ENCODE measurements at places on chromosomes 2 and 18.
A peak's percentile ranks its signal among the peaks of the same experiment; 100 is the strongest.

DNA sequence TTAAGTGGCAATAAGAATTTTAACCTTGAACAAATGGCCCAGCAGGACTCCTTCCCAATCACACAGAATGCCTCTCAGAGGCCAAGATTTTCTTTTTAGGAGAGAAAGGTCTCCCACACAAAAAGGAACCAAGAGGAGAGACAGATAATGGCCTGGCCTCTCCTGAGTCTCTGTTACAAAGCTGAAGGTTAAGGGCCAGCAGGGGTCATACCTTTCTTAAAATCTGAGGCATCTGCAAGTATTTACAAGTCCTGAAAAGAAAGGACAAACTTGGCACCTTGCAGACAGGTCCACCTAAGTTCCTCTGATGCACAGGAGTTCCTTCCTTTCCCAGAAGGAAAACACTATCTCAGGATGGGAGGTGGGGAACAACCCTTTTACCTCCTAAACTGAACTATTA, 142.3 kb downstream of the TMEM163 start:
- no peak for DNase-seq

DNA sequence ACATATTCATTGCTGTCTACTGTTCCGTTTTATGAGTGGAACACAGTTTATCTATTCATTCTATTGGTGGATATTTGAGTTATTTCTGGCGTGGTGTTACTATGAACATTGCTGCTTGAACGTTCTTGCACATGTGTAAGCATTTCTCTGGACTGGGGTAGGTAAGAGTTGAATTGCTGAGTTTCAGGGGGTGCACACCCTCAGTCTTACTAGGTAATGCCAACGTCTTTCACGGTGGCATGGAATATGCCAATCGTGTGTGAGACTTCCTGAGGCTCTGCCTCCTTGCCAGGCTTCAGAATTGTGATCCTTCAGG, 56.4 kb upstream of the TXNDC2 start:
- no peak for DNase-seq

DNA sequence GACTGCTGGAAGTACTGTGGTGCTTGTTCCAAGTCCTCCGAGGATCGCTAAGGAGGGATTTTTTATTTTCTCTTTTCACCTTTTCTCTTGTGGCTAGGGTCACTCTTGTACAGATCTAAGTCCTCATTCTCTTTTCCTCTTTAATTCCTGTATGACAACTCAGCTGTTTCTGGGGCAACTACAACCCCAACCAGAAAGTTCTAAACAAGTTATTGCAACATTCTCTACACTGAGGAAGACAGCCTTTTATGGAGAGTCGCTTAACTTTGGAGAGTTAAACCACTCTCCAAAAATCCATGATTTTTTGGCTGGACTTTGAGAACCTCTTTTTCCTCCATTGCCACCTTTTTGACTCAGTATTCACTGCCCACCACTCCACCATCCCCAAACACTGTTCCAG, 74.0 kb upstream of the SESTD1 start:
- no peak for DNase-seq

DNA sequence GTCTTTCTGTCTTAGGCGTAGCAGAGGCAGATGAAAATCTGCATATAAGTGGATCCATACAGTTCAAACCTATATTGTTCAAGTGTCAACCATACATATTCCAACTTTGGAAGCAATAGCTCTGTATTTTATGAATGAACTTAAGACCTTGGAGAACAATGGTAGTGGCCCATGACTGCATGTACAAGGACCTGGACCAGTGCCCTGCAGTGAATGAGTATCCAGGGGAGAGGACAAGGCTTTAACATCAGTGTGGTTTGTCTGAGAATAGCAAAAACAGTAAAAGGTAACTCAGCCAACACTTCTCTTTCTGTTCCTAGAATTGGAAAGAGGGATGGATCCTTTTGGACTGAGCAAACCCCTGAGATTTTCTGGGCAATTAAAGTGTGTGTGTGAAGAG, 230.8 kb upstream of the LINC00305 start:
- DNase-seq, result no peak

- no peak for DNase-seq
These were observed 87.2 kb downstream of the LONRF2 start for GRCh38 chr2:100235098-100235497.

- DNase-seq, result no peak
These were observed 86.6 kb downstream of the ANTXR1 start for GRCh38 chr2:69099541-69099940.

GRCh38 chr2:237026981-237027711, 58.5 kb upstream of the COPS8 start:
- DNase-seq, result peak; percentile 60

- DNase-seq, result peak; percentile 14
These were observed 352.5 kb upstream of the GULP1 start for GRCh38 chr2:187939180-187939579.

DNA sequence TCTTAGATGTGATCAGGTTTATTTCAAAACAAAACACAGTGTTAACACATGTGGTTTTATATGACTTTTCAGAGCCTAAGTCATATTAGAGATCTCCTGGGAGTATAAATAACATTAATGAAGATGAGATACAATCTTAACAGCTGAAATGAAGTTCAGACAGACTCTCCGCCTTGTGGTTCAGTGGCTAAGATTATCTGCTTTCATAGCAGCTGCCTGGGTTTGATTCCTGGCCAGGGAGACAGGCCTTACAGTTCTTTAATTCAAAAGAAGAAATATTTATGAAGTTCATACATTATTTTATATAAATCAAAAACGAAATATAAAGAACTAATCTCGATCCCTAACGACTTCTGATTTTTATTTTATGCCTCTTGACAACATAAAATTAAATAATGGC, 35.2 kb upstream of the TTC32 start:
- no peak for DNase-seq

DNA sequence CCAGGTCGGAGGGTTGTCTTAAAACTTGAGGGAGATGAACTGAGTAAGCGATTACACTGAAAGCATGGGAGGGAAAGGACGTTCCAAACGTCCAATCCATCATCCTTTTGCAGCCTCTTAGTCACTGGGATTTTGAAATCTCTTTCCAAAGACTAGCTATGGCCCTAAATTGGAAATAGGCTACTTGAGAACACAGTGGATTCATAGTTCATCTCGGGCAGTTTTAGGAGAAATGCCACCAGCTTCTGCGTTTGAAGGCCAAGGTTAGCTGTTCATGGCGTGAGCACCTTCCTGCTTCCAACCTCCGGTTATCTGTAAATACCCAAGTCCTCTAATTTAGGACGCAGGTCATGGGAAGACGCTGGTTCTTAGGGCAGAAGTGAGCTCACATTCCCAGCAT, 821 bp upstream of the EML6 start:
- no peak for DNase-seq

GRCh38 chr2:223976635-223977226, 19.5 kb downstream of the MRPL44 start:
- no peak for DNase-seq

GRCh38 chr2:239275847-239276831, 124.7 kb downstream of the HDAC4 start:
- no peak for DNase-seq

DNA sequence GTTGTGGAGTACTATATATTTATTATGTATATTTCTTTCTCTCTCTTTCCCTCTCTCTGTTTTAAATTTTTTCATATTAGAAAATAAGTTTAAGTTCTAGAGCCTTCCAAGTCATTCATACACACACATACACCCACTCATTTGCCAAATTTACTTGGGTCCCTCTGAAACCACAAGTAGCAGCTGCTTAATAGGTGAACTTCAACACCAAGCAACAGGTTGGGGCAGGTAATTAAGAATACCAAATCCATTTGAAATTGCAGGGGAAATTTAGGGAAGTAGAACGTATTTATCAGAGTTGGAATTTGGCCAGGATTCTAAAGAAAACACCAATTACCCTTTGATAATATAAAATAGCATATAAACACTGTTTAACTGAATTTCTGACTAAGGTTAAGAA, 75.0 kb upstream of the RBBP8 start:
- no peak for DNase-seq

GRCh38 chr2:169759987-169760386, 26.4 kb downstream of the KLHL23 start:
- DNase-seq, result no peak

GRCh38 chr2:6864923-6865345, 773 bp downstream of the CMPK2 start:
- no peak for DNase-seq

GRCh38 chr2:44722026-44722625, 219.4 kb upstream of the SIX3 start:
- no peak for DNase-seq

DNA sequence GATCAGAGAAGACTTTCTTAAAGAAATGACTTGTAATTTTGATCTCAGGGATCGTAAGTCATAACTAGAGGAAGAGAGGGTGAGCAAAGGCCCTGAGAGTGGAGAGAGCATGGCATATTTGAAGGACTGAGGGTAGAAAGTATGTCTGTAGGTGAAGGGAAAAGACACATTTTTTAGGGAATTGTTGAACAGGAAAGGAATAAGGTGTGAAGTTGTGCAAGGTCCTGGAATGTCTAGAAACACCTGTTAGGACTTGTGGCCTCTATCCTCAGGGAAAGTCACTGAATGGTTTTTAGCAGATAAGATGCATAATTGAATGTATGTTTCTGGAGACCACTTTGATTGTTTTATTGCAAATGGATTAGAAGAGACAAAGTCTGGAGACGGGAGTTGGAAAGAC, 62.5 kb upstream of the ACTR3 start:
- DNase-seq, result no peak

- no peak for DNase-seq
These were observed 237.4 kb downstream of the LPIN1 start for GRCh38 chr2:11983870-11984269.

DNA sequence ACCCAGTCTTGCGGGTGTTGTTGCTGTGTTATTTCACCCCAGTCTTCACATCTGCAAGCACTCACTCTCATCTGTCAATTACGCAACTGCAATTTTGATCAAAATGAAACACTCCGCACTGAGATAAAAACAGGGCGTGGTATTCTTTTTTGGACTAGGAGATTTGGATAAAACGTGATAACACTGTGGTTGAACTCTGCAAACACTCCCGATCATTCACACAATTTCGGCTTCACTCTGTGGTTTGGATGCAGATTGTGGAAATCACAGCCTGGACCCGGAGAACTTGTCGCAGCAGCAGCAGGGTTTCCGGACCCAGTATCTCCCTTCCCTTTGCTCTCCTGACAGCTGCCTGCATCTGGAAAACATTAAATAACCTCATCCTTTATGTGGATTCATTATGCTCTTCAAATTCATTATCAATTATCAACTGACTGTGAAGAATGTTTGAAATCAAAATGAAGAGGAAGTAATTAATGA, 49.4 kb upstream of the APCDD1 start:
- no peak for DNase-seq

DNA sequence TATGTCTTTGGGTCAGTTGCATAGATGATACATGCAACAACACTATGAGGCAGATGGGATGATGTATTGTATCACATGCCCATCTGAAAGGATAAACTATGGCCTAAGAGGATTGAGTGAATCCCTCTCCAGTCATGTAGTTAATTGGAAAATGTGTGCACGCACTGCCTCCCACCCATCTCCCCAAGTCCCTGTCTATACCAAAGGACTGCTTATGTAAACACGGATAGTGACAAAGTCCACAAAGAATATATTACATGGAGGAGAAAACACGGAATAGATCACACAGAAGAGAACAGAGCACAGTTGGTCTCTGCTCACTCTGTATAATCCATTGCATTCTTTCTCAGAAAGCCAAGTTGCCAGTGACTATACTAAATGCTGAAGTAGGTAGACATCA, 82.4 kb downstream of the NCKAP5 start:
- DNase-seq, result no peak

DNA sequence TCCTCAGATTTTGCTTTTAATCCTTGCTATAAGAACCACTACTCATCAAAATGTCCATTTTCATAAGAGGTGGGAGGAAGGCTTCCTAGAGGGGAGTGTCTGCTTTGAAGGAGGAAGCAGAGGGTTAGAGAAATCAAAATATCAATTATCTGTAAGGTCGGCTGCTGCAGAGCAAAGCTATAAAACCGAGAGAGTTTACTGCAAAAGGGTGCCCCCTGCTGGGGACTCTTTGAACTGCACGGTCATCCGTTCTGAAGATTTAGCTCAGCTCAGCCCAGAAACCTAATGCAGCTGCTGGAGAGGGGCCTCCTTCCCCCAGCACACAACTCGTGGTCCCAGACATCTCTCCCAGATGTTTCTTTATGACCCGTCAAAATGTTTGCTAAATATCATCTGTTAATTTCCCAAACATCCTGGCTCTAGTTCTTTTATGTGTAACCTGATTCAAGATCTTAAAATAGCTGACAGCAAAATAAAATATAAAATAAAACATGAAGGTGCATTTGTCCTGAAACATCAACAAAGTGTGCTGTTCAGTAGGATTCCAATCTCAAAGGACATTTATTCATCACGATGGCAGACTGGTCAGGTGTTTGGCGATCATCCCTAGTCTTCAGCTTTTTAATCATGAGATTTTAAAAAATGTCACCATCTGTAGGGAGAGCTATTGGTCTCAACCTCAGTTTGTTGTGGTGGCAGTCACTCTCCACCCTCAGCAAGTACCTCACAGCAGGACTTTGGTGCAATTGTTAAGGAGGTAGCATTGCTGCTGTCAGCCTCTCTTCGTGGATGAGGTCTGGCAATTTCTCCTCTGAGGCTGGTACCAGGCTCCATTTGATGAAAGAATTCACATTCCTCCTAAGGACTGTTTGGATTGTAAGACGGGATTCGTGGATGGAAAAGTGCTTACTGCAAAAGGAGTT, 185.9 kb downstream of the MTX2 start:
- DNase-seq, result peak; percentile 76
